Mammary epithelial cell (primary cell): ENCODE measurements at places on chromosomes 5 and 9.
A peak's percentile ranks its signal among the peaks of the same experiment; 100 is the strongest.

DNA sequence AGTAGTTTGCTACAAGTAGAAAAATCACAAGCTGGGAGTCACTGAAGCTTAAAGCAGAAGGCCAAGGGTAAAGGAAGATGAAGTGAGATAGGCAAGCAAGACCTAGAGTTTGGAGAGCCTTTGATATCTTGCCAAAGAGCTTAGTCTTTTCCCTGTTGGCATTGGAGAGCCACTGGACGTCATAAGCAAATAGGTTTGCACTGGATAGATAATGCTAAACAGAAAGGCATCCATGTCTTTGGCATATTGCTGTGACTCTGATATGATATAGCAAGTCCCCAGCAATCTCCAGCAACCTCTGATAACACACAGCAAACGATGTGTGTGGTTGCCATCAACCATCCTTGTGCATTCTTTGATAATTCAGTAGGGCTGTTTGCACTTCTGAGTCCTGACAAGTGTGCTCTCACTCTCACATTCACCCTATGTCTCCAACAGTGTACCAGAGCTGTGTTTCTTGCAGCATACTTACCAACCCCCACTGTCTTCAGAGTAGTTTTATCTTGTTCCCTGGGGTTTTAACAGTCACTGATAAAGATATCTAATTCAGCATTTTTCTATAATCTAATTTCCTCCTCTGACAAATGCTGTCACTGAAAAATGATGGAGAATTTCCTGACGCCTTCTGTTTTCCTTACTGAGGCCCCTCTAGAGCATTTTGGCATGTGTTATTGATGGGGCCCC is 16.9 kb upstream of the FREM1 start:
- no peak for DNase-seq

DNA sequence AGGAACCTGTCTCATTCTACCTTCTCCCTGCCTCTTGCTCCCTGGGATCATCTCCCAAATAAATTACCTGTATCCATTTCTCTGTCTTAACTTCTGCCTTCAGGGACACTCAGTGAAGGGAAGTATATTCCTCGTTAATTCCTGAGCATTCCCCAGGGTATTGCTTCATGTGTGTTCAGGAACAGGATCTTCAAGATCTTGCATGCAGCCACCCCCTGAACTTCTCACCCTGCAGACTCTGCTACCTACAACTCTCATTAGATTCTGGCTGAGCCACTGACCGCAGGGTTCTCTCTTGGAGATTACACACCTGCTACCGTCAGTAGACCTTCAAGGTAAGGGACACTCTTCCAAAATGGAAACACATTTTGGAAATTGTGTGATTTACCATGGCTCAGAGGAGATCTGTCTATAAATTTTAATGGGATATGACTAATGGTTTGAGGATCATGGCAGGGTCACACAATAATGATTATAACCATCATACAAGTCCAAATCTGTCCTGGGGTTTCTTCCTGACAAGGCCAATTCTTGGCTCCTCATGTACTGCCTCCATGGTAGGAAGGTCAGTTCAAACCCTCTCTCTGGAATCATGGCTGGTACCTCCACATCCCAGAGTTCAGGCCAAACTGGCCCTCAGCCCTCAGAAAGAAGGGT is 38.9 kb upstream of the UGCG start:
- DNase-seq: peak; percentile 85

- peak; percentile 24 for DNase-seq
Observed at GRCh38 chr5:57172466-57173318, 1.2 kb upstream of the GPBP1 start.

DNA sequence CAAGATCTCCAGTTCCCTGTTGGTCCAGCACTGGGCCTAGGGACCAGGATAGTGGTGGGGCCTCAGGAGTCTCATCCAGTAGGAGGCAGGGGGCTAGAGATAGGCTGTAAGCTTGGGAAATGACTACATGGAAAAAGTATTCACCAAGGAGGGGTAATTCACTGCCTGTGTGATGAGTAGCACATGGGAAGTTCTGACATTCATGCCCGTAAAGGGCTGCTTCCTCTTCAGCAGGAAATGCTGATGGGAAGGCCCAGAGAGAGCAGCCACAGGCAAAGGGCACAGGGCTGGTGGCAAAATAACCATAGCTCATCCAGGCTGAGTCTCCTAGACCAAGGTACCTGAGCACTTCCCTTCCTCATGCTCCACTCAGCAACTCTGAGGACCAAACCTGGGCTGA is 23.1 kb upstream of the FRRS1L start:
- no peak for DNase-seq

DNA sequence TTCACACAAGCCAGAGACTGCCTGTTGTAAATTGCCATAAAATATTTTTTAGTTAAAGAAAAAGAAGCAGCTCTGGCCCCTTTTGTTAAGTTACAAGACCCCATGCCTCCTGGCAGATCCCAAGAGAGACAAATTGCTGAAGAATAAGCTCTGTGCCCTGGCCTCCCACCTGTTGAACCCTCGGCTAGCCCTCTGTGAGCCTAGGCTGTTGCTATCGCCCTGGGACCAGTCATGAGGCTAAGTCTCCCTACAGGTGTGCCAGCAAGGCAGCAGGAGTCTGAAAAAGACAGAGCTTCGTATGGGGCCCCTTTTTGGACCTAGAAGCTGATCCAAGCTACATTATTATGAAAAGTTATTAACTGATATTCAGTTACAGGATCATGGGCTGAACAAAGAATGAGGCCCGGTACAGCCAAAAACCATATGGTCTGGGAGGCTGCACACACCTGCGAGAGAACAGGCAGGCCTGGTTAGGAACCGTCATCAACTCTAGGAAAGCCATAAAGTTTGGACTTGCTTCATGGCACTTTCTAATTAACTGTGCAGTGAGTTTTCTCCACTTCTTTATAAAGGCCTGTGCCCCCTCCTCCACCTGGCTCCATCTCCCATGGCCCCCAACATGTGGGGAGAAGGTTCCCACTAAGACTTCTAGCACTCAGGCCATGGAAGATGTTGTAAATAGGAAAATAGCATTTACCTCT is 384.7 kb downstream of the ENC1 start:
- DNase-seq: no peak

DNA sequence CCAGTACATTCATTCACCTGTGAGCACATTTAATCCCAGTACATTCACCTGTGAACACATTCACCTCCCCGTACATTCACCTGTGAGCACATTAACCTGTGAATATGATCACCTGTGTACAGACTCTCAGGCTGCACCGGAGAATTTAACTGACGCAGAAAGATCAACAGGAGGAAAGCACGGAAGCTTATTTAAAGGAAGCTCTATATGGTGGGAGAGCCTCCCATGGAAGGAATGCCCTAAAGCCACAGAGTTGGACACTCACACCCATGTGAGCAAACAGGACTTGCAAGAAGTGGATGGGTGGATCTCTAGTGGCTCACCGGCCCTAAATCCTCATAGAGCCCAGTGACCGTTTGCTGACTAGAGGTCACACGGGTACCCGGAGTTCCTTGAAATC is 38.2 kb downstream of the TRIP13 start:
- no peak for DNase-seq

GRCh38 chr9:27489087-27489876 is 34.8 kb upstream of the IFNK start:
- no peak for DNase-seq

DNA sequence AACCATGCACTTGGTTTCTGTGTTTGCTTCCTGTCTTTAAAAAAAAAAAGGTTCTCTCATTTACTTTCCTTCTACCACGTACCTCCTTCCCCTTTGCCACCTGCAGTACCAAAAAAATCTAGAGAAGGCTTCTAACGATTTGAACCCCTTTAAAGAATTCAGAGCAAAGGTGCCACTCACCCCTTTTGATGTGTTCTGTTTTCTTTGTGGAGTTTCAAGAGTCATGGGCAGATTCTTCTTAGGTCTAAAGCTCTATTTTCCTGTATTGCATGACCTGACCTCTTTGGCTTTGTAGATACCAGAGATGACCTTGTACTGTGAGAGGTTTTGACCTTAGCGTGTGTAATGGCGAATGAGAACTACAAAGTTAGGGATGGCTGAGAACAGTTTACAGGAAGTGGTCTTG is 29.0 kb downstream of the TXNDC8 start:
- no peak for DNase-seq

- peak; percentile 67 for DNase-seq
Observed at GRCh38 chr9:93612796-93613154, 36.4 kb downstream of the PHF2 start.

DNA sequence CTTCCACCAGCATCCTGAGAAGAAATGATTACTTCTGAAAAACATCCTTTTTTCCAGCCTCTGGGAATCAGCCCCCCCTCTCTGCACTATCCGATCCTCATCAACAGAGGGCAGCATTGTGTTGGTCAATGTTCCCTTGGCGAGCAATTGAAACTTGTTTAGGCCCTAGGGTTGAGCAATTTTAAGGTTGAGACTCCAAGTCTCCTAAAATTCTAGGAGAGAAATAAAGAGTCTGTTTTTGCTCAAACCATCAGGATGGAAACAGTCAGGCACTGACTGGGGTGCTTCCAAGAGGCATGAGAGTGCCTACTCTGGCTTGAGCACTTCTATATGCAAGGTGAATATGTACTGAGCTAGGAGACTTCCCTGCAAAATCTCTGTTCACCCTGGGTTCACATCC is 12.4 kb upstream of the CYFIP2 start:
- peak; percentile 29 for DNase-seq

DNA sequence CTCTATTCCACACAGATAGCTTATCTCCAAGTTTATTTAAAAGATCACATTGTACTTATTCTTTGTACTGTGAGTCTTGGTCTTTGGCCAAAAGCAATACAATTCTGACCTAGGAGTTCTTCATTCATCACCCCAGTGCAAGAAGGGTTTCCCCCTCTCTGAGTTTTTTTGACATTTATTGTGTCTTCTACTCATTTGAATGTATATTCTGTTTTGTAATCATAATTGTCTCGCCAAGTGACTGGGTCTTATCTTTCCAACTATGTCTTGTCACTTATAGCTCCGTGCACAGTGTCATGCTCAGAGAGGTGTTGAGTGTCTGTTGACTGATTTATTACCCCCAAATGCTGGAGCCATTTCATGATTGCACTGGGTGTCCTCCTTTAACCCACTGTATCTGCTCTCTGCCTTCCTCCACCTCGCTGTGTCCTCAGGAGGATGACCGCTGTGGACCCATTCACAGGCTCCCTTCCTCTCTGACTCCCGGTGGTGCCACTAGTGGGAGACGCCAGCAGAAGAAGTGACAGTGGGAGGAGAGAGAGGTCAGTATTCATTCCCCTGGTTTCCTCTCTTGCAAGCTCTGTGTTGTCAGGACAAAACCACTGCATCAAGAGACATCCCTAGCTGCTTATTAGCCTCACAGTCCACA is 11.2 kb upstream of the TRIO start:
- DNase-seq: no peak

DNA sequence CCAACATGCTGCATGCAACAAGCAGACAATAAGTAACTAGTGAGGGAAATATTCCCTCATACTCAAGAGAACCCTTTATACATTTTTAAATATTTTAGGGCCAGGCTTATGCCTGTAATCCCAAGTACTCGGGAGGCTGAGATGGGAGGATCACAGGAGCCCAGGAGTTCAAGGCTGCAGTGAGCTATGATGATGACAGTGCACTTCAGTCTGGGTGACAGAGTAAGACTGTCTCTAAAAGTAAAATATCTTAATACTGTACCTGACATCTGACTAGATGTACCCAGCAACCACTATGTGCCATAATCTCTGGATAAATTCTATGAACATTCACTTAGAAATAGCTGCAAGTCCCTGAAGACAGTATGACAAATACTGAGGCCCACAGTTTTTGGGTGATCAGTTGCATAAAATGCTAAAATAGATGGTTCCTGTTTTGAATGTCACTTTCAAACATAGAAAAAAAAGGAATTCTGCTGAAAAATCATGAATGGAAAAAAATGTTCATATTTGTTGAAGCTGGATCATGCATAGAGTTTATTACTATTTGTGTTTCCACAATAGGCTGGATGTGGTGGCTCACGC is 2.0 kb upstream of the C5orf15 start:
- no peak for DNase-seq

GRCh38 chr5:109413458-109413857 is 3.7 kb upstream of the PJA2 start:
- DNase-seq: no peak

GRCh38 chr9:135463140-135463539 is 16.4 kb upstream of the PPP1R26 start:
- DNase-seq: peak; percentile 32
